Fibroblast of villous mesenchyme (primary cell): ENCODE measurements at places on chromosomes 4 and X. TPM values are rescaled to one million over a fixed set of nuclear protein-coding genes. Genes with fewer than 3 reads are reported as not detected.
A peak's percentile ranks its signal among the peaks of the same experiment; 100 is the strongest.

Gene GSX2
- under 0.01 TPM in 1 of 2 replicates, not detected in the other for total RNA-seq

DNA sequence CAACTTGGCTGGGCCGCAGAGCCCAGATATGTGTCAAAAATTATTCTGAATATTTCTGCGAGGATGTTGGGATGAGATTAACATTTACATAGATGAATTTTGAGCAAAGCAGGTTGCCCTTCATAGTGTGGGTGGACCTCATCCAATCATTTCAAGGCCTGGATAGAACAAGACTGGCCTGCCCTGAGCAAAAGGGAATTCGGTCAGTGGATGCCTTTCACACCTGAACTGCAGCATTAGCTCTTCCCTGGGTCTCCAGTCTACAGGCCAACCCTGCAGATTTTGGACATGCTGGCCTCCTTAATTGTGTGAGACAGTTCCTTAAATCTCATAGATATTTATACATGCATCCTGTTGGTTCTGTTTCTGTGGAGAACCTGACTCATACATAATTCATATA, 32.4 kb upstream of the SLC10A4 start:
- DNase-seq, result no peak

- DNase-seq, result no peak
Observed at GRCh38 chrX:2698604-2699003, 7.5 kb downstream of the CD99 start.

DNA sequence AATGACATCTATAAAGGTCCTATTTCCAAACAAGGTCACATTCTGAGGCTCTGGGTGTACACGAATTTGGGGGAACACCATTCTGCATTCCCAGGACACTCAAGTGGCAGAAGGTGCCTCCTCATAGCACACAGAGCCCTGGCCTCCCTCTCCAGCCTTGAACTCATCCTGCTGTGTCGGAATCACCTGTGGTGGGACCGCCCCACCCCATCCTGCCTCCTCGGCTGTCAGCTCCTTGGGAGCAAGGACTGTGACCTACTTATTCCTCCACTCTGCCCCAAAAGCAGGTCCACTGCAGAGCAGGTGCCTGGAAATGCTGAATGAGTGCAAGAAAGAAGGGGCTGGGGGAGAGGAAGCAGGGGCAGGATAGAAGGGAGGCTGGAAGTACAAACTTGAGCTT, 33.5 kb downstream of the HTRA3 start:
- no peak for DNase-seq

DNA sequence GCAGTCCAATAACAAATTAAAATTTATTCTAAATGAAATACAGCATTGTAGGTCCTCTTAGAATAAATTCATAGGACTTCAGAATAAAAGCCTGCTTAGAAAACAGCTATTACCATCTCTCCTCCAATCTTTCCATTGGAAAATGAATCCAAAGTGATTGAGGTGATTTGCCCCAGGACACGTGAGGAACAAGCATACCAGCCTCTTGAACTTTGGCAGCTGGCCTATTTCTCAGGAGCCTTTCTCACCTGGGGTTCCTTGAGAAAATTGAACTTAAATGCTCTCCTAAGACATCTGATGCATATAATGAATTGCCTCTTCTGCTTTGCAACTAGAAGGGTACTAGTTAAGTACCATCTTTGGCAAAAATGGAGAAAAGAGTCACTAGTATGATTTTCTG, 13.5 kb downstream of the ARHGAP24 start:
- DNase-seq, result no peak

Gene VEGFC
- 30.3 and 77.3 TPM in 2 replicates for total RNA-seq

Gene RLIM
- 49.3 and 76.9 TPM in 2 replicates for total RNA-seq

DNA sequence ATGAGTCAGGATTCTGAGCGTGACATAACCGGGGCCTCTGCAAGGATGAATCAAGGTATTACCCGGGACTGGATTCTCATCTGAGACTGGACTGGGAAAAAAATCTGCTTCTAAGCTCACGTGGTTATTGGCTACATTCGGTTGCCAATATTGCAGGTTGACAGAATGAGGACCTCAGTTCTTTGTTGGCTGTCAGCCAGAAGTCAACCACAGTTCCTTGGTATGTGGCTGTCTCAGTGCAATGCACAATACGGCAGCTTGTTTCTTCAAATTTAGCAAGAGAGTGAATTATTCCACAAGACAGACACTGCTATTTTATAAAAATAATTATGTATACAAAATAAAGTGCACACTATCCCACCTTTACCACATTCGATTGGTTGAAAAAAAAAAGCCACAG, 424.2 kb downstream of the KLHL4 start:
- no peak for DNase-seq

Gene MBTPS2
- 9.7 and 11.2 TPM in 2 replicates for total RNA-seq

Gene SYN1
- 0.32 TPM in 1 of 2 replicates, not detected in the other for total RNA-seq

DNA sequence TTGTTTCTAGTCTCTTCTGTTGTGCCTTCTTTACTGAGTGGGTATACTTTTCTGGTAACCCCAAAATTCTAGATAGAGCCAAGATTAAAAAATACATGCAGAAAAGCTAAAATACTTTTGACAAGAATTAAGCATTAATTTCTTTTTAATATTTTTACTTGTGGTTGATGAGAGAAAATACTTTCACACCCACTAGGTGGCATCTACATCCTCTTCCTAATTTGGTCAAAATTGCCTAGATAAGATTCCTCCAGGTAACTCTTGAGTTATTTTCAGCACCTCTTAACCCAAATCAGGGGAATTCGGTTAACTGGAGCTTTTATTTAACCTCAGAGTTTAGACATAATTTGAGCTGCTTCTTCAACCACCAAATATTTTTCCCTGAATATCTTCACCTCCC, 28.4 kb upstream of the COX7B2 start:
- DNase-seq, result peak; percentile 1

DNA sequence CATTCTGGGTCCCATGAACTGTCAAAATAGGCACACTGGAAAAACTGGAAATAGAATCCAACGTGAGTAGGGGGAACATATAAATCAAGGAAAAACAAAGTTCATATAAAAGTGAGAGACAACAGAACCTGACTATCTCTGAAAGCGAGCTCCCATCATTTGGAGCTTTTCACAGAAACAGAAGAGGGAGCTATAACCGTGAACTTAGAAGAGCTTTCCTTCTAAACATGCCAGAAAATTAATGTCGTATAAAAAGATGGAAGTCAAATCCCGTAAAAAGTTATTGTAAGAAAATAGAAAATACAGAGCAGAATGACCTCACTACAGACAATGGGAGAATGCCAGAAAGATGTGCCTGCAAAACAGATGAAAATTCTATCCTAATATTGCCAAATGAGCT, 23.9 kb upstream of the HSD17B10 start:
- peak; percentile 37 for DNase-seq

- no peak for DNase-seq
Observed at GRCh38 chr4:73841243-73841925, 4.9 kb downstream of the CXCL6 start.

DNA sequence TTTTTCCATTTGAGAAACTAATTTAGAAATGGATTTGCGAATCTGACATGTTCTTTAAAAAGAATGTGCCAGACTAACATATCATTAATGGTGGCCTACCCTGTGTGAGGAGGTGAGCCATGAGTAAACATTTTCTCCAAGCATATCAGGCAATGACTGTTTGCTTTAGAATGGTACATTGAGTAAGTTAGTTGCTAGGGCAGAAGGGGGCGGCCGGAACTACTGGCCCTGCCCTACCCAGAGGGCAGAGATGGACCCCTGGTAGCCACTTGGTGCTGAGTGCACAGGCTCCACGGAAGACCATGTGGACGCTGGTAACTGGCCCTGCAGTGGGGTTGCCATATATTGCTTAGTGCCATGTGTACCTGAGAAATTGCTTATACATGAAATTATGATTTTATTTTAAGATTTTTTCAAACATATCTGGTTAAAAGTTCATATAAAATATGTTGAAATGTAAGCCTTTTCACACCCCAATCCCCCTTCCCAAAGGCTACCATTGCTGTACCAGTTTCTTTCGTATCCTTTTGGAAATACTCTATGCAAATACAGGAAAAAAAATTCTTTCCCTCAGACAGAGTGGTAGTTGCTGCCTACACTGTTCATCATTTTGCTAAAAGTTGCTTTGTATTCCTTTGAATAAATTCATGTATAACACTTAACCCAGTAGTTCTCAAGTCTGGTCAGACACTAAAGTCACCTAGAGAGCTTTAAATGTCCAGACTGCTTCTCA, 8.8 kb downstream of the FNIP2 start:
- no peak for DNase-seq

Gene RADX
- 0.64 and 0.86 TPM in 2 replicates for total RNA-seq

Gene SPATA4
- 0.97 TPM in 1 of 2 replicates, not detected in the other for total RNA-seq

Gene TMPRSS11F
- total RNA-seq, result not detected in 2 replicates

Gene VSIG4
- not detected in 2 replicates for total RNA-seq
